ENCODE measurements at places on chromosomes 5 and 9.

- peak; percentile 27 for DNase-seq
These were observed 78.2 kb downstream of the FAM114A2 start for GRCh38 chr5:153960269-153961215.

DNA sequence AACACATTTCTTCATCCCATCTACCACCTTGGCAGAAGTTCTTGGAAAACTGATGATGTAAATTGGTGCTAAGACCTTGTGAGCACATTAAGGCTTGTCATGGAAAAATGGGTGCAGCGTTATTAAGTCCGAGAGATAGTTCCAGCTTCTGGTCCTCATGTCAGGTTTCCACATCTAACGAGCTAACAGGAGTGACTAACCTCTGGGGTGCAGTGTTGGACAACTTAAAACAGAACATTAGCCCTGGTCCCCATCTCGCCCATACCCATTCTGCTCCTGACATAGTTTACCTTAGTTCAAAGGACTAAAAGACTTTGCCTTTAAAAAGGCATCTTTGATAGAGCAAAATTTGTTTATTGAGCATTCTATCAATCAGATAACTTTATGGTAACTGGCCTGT is 128.0 kb downstream of the SLC1A3 start:
- DNase-seq: no peak

- DNase-seq: peak; percentile 47
These were observed 3.4 kb downstream of the PCDHGC5 start for GRCh38 chr5:141492168-141492885.

DNA sequence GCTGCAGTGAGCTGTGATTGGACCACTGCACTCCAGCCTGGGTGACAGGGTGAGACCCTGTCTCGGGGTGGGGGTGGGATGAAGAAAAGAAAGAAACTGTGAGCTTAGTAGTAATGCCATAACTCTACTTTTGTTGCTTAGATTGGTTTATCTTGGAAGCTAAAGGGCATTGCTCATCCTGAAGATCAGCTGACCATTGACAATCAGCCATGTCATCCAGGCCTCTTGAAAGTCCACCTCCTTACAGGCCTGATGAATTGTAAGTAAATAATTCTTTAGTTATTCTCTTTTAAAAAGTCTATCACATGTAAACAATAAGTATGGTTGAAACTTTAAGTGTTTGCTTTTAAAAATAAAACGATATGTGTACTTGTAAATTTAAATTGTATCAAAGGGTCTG is 11.4 kb downstream of the OCLN start:
- no peak for DNase-seq

- no peak for DNase-seq
These were observed 6.6 kb upstream of the CCDC187 start for GRCh38 chr9:136310273-136311030.

- DNase-seq: no peak
These were observed 7.5 kb downstream of the SYK start for GRCh38 chr9:90808890-90809685.

GRCh38 chr5:91417219-91417618 is 34.1 kb upstream of the ARRDC3 start:
- no peak for DNase-seq

DNA sequence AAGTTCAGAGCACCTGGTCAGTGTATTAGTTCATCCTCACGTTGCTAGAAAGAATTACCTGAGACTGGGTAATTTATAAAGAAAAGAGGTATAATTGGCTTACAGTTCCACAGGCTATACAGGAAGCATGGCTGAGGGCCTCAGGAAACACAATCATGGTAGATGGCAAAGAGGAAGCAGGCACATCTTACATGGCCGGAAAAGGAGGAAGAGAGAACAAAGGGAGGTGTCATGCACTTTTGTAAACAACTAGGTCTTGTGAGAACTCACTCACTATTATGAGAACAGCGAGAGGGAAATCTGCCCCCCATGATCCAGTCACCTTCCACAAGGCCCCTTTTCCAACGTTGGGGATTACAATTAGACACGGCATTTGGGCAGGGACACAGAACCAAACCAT is 28.8 kb upstream of the CAVIN4 start:
- no peak for DNase-seq

DNA sequence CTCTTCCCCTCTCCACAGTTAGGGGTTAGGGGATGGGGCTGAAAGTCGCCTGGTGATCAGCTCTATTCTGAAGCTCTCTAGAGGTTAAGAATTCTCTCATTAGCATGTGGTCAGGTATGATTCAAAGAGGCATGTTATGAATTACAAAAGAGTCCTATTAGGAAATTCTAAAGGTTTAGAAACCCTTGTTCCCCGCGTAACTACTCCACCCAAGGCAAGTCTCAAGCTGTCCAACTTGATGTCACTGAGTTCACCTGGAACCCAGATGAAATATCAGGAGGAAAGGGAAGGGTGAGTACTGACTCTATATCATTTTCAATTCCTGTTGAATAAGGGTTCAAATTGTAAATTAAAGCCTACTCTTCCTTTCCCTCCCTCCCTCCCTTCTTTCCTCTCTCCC is 18.1 kb upstream of the RNF145 start:
- no peak for DNase-seq

DNA sequence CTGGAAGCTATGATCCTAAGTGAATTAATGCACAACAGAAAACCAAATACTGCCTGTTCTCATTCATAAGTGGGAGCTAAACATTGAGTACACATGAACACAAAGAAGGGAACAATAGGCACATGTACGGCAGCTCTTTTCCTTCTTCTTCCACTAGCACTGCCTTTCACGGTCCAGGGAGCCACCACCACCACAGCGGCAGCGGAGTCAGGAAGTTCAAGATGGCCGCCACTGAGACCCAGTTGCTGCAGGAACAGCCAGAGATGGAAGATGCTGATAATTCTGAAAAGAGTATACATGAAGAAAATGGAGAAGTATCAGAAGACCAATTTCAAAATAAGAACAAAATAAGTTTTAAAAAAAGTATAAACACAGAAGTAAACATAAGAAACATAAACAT is 39.5 kb upstream of the TNFSF15 start:
- no peak for DNase-seq

DNA sequence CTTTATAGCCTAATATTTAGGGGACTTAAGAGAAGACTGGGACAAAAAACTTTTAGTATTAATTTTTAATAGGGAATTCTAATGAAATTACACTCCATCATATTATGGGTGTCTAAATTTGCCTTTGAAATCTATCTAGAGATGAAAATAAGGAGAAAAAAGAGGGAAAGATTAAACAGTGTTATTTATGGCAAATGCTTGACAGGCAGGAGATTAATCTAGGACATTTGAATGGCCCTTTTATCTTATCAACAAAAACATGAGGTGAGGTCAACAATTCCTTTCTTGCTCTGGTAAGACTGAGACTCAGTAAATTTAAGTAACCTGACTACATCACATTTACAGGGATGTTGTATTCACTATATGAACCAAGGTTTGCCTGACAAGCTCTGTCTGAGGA is 852.8 kb upstream of the CTNND2 start:
- DNase-seq: no peak

DNA sequence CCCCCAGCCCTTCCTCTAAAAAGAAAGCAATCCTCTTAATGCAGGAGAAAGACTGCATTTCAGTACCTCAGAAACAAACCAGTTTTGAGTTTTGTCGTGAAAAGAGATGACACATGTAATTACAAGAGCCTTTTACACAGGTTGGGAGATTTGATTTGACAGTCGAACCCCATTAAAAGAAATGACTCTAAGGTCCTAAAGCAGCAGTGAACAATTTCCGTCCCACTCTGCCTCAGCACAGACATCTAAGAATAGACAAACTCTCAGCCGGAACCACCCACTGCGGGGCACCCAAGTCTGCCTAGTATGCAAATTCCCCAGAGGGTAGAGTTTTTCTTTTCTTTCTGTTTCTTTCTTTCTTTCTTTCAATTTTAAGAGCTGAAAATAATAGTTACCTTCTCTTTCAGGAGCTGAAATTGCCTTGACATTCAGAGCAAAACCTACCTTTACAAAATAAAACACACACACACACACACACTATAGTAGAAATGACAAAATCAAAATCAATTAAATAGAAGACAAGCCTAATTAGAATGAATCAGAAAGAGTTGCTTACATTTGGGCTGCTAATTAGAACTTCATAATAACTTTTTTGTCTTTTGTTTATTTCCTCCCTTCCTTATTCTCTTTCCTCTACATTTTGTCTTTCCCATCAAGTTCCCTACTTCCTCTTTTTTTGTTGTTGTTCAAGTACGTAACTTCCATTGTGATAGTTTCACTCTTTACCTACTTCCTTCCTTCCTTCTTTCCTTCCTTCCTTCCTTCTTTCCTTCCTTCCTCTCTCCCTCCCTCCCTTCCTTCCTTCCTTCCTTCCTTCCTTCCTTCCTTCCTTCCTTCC is 65.1 kb downstream of the BASP1 start:
- DNase-seq: peak; percentile 6

DNA sequence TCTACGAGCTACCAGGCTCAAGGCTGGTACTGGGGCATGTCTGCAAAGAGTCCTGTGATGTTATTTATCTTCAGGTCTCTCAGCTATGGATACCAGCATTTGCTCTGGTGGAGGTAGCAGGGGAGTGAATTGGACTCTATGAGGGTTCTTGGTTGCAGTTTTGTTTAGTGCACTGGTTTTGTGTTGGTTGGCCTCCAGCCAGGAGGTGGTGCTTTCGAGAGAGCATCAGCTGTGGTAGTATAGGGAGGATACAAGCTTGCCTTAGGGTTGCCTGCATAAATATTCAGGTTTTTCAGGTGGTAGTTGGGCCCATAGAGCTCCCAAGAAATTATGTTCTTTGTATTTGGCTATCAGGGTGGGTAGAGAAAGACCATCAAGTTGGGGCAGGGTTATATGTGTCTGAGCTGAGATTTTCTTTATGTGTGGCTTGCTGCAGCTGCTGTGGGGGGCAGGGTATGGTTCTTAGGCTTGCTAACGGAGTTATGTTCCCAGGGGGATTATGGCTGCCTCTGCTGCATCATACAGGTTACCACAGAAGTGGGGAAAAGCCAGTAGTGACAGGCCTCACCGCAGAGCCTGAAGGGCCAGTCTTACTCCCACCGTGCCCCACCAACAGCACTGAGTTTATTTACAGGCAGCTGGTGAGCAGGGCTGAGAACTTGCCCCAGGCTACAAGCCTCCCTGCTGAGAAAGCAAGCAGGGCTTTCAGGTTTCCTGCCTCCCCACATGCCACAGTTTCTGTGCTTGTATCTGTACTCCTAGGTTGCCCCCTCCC is 9.7 kb upstream of the RIOK2 start:
- DNase-seq: no peak

GRCh38 chr9:129841071-129841470 is 5.8 kb downstream of the USP20 start:
- DNase-seq: no peak

DNA sequence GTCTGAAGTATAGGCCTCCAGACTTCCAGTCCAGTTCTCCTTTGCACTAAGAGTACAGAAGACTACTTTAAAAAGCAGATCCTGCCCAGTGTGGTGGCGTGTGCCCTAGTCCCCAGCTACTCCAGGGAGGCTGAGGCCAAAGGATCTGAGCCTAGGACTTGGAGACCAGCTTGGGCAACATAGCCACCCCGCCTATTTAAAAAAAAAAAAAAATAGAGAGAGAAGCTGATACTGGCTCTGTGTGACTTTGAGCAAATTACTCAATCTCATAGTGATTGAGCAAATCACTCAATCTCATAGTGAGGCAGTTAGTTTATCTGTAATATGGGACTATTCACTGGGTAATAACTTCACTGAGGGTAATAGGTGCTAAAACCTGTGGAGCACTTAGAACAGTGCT is 43.6 kb upstream of the KDM4C start:
- no peak for DNase-seq

GRCh38 chr5:137561608-137562007 is 62.5 kb upstream of the SPOCK1 start:
- DNase-seq: no peak

- no peak for DNase-seq
These were observed 1541.1 kb upstream of the WWC1 start for GRCh38 chr5:166750376-166750775.

DNA sequence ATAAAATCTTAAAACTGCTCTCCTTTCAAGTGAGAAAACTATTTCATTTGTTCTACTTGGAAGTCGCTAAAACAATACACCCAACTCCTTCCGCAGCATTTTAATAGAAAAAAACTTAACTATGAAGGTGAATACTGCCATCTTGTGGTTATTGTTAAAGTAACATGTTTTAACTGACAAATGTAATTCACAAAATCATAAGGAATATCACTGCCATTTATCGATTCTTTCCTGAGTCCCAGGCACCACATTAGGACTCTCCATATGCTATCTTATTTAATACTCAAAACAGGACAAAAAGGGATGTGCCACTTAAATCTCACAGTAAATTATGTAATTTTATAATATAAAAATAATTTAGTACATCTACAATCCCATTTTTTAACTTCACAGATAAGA is 130.5 kb upstream of the ITGA1 start:
- DNase-seq: no peak

GRCh38 chr5:132675936-132676689 is 2.3 kb downstream of the IL4 start:
- no peak for DNase-seq

DNA sequence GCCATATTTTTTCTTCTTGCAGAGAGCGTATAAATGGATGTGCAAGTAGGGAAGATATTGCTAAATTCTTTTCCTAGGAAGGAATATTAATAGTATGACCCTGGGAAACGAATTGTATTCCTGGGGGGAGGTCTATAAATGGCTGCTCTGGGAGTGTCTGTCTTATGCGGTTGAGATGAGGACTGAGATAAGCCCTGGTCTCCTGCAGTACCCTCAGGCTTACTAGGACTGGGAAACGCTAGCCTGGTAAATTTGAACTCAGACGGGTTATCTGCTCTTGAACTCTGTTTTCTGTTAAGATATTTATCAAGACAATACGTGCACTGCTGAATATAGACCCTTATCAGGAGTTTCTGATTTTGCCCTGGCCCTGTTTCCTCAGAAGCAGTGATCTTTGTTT is 1126.4 kb upstream of the C9orf72 start:
- no peak for DNase-seq

DNA sequence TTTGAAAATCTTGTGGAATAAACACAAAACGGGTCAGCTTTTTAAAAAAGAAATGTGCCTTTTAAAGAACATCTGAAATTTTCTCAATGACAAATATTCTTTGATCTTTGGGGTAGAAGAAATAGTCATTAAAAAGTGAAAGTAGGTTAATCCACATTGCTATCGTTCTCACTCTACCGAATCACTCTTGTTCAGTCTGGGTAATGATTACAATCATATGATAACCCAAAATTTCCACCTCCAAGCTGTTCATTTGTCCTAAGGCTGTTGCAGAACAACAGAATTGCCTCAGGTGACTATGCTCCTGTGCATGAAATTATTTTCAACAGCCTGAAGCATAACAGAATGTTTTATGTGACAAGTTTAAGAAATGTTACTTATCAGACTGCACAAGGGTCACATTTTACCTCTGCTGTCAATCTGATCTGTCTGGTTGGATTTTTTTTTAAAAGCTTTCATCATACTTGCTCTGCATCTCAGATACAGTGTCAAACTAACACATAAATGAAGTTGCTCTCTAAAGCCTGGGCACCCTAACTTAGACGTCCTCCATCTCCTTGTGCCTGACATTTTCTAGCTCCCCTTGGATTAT is 227.3 kb downstream of the LURAP1L start:
- no peak for DNase-seq

GRCh38 chr5:121366515-121366914 is 485.2 kb upstream of the FTMT start:
- DNase-seq: no peak

GRCh38 chr5:124477062-124477461 is 269.4 kb downstream of the ZNF608 start:
- no peak for DNase-seq

All from activated CD4-positive, alpha-beta T cell treated with anti-CD3 and anti-CD28 coated beads for 48 hours (primary cell).